Stimulated activated memory B cell treated with anti-CD40 and anti-IgM and Interleukin-4, amounts not matched to agents 10 μg/mL and 1 μg/mL and 100 μg/mL, for 72 hours (primary cell): ENCODE measurements at places on chromosomes 1 and 21.

DNA sequence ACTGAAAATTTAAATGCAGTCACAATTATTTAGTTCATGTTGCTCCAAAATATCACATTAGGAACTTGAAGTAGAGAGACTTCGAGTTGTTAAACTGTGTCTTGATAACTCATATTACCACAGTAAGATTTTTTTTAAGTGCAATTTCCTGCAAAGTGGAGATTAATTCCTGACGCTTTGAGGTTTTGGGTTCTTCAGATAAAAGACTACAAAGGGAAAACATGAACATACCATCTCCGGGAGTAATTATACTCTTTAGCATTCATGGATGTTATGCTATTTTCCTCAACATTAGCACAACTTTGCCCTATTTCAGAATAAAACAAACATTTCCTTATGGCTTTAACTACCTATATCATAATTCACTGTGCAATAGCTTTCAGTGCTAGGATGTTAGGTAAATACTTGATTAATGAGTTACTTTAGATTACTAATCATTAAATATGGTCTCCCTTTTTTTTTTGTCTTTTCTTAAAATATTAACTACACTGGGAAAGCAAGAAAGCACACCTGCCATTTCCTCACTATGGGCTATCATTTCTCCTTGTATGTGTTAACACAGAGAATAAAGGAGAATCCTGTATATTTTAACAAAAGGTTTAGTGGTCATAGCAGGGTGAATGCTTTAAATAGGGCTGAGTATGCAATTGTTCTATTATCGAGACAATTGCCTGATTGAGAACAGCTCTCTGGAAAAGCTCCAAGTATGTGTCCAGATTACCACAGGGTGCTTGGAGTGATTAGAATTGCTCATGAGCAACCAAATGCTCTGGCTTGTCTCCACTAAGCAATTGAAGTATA is 252.5 kb upstream of the C1orf105 start:
- H3K27me3 ChIP-seq: no peaks in the 10 kb centered on the region
- H3K4me1 ChIP-seq: peaks cover 15% of the 10 kb centered on the region
- H3K4me3 ChIP-seq: no peak overlapping the region
- H3K36me3 ChIP-seq: no peaks in the 10 kb centered on the region
- H3K27ac ChIP-seq: no peak overlapping the region

DNA sequence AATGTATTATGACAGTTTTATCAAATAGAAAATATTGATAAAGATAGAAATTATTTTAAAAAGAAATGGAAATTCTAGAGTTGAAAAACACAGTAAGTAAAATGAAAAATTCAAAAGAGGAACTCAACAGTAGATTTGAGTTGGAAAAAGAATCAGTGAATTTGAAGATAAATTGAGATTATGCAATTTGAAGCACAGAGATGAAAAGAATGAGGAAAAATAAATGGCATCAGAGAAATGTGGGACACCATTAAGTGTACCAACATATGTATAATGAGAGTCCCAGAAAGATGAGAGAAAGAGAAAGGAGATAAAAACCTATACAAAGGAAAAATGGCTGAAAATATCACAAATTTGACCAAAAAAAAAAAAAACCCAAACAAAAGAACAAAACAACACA is 25.0 kb downstream of the C4BPA start:
- no peak overlapping the region for H3K27ac ChIP-seq
- peaks cover 12% of the 10 kb centered on the region for H3K27me3 ChIP-seq
- H3K4me1 ChIP-seq: no peaks in the 10 kb centered on the region
- H3K4me3 ChIP-seq: no peak overlapping the region

DNA sequence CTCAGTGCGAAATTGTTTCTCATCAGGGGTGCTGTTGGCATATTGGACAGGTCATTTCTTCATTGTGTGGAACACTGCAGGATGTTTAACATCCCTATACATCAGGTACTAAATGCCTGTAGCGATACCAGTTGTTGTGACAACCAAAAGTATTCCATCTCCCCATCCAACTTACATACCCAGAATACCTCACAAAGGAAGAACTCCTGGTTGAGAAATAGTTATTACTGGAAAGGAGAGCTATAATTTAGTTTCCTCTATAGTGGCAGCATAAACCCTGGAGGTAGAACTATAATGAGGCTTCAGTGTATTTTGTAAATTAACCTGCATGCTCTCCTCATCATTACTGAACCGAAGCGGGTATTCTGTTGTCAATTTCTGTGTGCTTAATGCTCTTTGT is 45.1 kb downstream of the IVNS1ABP start:
- no peak overlapping the region for H3K27ac ChIP-seq
- H3K4me1 ChIP-seq: no peaks in the 10 kb centered on the region
- H3K27me3 ChIP-seq: no peaks in the 10 kb centered on the region
- H3K4me3 ChIP-seq: no peak overlapping the region
- peaks cover 4% of the 10 kb centered on the region for H3K36me3 ChIP-seq

DNA sequence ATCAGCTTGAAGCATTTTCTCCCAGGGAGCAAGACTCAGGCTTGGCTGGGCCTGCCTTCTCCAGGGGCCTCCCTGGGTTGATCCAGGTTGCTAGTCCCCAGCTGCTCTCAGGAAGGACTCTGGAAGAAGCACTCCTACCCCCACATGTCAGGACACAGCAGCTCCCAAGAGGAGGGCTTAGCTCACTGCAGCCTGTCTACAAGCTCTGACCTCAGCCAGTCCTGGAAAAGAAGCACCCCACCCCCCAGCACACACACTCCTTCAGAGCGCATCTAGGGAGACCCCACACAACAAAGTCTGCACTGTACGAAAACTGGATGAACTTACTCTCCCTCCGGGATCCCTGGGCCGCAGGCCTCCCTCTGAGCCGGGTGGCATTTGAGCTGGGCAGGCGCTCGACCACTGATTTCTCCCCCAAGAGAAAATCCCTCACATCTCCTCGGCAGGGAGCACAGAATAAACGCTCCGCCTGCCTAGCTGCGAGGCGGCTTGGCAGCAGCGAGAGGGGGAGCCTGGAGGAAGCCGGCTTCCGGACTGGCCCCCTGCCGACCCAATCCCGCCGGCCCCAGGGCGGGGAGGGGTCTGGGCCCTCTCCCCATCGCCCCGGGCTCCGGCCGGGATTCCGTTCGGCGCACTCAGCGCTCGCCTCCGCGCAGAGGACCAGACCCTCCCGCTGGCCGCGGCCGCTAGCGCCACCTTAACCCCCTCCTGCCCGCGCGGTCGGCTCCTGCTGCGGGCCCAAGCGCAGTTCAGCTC is at the start of gene KCNA2:
KCNA2 (minus strand) TSS at position 458 of the 756 bp plus-strand sequence. CDS start 1,576 bp downstream, outside the sequence.
- peak within 1 kb of the TSS; percentile 82 for H3K4me3 ChIP-seq
- no peaks in the 10 kb centered on the region for H3K36me3 ChIP-seq
- ATAC-seq: peak; percentile 4
- peaks cover 40% of the 10 kb centered on the region for H3K4me1 ChIP-seq

DNA sequence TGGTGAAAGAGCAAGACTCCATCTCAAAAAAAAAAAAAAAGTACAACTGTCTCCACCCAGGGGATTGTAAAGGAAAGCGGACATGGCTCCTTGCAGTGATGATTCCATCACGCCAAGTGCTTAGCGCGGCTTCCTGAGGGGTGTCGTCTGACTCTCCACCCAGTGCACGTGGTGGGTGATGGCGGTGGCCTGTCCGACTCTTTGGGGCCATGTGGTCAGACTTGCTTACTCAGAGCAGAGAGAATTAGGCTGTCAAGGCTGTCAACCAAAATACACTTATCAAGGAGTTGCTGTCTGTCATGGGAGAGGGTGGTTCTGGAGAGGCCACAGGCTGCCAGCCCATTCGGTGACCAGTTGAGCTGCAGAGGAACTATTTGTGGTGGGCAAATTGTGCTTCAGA is 49.4 kb downstream of the PTPRF start:
- H3K27me3 ChIP-seq: no peaks in the 10 kb centered on the region
- no peak overlapping the region for H3K27ac ChIP-seq
- no peak overlapping the region for H3K4me3 ChIP-seq
- peaks cover 9% of the 10 kb centered on the region for H3K4me1 ChIP-seq
- H3K36me3 ChIP-seq: no peaks in the 10 kb centered on the region
- ATAC-seq: no peak
